NCI-H446 treated with DMSO at 0.1 percent for 48 hours (cell line): ENCODE measurements at places on chromosomes 13 and 19.

GRCh38 chr19:47274071-47274890 is at the start of gene INAFM1:
INAFM1 (plus strand) TSS chr19:47274885; CDS start chr19:47274920, 35 bp downstream.
- DNase-seq, result peak; percentile 84

DNA sequence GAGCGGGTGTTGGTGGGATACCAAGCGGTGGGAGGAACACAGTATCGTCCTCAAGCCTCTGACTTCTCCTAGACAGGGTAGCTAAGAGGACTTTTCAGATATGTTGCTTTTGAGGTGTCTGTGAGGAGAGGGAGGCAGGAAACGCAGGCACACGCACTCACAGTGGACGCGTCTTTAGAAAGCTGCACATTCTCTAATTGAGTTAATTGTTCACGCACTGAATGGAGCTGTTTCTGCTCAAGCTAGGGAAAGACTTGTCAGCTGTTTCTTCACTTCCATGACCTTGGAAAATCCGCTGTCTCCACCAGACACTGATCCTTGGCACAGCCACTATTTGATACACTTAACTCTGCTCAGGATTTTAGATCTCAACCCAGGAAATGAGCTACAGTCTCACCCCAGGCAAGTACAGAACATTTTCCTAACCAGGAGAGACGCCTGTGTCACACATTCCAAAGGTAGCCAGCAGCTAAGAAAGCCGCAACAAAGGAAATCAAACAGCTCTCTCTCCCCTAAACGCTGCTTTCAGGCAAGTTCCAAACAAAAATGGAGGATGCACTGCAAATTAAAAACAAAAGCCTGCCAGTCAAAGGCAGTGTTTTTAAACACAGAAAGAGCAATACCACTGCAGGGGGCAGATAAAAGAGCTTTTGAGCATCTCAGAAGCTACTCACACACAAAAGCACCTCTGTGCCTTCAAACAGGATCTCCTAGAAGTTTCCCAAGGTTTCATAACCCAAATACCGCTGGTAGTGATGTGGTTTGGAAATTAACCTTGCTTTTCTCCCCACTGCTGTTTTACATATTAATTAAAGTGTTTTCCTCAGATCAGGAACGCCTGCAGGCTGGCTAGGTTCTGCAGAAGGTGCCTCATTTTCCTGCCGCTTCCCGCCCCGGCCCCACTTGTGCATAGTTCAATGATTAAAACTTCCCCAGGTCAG is 57.3 kb downstream of the IRS2 start:
- no peak for DNase-seq

DNA sequence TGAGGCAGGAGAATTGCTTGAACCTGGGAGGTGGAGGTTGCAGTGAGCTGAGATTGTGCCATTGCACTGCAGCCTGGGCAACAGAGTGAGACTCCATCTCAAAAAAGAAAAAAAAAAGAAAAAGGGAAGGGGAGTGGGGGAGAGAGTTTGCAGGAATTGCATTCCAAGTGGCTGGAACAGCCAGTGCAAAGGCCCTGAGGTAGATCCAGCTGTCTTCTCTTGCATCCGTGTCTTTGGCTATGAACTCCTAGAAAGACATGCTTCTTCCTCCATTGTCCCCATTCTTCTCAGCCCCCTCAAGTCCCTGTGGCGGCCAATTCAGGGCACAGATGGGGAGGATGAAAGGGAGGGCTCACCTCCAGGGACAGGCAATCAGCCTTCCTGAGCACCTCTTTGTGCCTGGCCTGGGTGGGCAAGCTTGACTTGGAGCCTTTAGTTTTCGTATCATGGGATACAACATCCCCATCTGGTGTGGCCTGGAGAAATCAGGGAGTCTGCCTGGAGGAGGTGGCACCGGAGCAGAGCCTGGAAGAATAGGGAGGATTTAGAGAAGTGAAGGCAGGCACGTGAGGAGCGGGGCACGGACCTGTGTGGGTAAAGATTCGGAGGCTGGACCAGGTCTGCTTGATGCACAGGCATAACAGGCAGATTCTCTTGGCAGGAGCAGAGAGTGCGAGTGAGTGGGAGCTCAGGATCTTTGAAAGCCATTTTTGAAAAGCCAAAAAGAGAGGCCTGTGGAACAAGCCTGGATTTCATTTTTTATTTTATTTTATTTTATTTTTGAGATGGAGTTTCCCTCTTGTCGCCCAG is 5.0 kb downstream of the ANKRD24 start:
- no peak for DNase-seq

DNA sequence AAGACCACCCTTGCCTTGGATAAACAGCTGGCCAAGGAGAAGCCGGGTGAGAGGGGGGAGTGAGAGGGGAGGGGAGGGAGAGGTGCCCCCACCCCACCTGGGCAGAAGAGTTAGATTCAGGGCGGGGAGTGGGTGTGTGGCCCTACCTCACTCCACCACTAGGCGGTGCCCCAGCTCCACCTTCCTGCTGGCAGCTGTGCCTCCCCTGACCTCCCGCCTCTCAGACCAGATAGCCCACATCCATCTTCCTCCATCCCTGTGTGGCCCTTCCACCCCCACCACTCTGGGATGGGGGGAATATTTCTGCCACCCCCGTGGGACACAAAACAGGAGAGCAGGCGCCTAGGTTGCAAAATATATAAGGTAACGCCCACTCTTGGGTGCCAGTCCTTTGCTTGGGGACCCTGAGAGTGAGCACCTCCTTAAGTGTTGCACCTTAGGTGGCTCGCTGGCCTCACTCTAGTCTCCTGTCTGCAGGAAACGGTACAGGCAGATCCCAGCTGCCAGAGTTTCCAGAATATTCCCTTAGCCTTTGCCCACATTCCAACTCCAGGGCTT is 13.8 kb upstream of the EHD2 start:
- DNase-seq, result peak; percentile 23

DNA sequence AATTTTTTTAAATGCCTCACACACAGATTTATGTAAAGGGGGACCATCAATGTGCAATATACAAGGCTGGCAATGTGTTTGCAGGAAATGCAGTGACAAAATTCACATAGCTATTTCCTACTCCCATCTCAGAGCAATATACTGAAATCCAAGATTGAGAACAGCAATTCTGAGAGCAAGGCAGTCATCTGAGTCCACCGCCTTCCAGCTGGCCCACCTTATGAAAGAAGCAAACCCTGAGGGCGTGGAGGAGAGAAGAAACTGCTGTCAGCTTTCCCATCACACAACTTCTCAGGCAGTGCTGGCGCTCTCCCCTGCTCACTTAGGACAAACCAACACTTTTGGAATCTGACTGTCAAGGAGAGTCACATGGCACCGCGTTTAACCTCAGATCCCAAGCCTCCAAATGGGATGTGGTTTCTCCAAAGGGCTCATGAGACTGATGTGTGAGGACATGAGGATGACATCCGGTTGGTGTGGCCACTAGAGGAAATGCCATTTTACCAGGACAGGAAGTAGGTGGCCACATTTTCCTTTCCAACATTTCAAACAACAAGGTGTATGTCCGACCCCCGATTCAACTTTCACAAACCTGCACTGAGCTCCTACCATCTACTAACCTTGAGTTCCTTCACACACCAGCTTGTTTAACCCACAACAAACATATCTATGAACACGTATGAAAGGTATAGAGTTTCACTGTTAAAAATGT is 3.7 kb upstream of the DOCK9 start:
- DNase-seq, result no peak

DNA sequence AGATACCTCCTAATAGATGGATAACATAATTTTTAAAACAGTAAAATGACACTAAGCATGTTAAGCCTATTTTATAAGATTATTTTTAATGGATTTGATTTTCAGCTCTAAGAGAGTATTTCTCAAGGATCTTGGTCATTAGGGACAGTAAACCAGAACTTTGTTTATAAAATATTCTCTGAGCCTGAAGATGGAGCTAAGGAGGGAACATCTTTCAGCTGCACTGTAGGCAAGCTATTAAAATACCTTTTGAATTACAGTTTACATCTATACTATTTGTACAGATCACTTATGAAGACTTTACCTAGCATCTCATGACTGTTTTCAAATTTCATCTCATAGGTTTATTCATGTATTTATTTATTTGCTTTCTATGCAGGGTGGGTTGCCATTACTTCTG is 345.3 kb downstream of the MYO16 start:
- no peak for DNase-seq

DNA sequence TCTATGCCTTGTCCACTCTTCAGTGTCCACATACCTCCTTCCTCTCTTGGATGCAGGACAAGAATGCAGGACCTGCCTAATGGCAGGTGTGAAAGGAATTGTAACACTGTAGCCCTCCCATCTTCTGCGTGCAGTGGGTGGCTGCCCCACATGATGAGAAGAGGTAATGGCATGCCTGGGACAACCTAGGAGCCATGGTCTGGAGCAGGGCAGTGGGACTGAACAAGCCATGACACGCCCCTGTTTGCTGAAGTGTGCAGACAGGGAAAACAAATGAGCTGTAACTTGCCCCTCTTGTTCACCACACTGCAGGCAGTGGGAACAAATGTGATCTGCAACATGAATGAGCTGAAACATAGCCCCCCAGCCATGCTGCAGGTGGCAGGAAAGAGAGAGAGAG is 192.2 kb downstream of the PCDH17 start:
- DNase-seq, result no peak

DNA sequence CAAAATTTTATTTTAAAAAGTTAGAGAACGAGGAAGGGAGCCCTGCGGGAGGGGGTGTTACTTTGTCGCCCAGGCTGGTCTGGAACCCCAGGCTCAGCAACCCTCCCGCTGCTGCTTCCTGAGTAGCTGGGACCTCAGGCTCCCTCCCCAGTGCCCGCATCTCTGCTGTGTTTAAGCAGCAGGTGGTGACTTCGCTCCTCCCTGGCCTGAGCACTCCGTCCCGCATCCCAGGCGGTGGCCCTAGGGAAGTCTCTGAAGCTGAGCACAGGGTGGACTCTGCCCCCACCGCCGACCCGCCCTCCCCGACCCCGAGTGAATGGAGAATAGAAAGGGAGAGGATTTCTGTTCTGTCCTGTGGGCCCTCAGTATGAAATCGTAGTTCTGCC is 30.5 kb downstream of the ZNF701 start:
- no peak for DNase-seq

GRCh38 chr13:73952648-73953047 is 181.6 kb downstream of the KLF12 start:
- no peak for DNase-seq

DNA sequence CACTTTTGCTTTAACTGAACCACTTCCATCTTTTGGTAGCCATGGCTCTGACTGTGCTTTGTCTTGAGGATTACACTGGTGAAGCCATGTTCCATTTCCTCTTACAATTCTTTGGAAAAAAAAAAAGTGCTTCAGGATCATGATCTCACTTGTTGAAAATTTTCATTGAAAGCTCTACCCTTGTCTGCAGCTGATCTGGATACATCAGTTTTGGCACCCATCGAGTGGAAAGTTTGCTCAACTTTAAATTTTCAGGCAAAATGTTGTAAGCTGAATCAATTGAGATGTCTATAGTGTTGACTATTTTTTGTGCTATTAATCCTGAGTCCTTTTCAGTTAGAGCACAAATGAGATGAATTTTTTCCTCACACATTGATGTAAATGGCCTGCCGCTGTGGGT is 48.3 kb upstream of the RFXAP start:
- DNase-seq, result no peak
